BJ (cell line): ENCODE measurements at places on chromosomes 3 and 15.

GRCh38 chr15:74960995-74961588 is 4.5 kb upstream of the RPP25 start:
- no peak for DNase-seq

DNA sequence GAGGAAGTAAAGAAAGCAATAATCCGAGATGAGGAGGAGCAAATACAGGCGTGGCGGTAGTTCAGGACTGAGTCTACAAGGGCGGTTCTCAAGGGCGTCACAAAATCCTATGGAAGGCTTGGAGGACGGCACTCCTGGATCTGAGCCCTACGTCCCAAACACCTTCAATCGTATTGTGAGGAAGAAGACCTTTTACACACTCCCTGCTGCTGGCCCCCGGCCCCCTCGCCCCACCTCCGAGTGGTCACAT is 747 bp downstream of the PLD1 start:
- no peak for DNase-seq

DNA sequence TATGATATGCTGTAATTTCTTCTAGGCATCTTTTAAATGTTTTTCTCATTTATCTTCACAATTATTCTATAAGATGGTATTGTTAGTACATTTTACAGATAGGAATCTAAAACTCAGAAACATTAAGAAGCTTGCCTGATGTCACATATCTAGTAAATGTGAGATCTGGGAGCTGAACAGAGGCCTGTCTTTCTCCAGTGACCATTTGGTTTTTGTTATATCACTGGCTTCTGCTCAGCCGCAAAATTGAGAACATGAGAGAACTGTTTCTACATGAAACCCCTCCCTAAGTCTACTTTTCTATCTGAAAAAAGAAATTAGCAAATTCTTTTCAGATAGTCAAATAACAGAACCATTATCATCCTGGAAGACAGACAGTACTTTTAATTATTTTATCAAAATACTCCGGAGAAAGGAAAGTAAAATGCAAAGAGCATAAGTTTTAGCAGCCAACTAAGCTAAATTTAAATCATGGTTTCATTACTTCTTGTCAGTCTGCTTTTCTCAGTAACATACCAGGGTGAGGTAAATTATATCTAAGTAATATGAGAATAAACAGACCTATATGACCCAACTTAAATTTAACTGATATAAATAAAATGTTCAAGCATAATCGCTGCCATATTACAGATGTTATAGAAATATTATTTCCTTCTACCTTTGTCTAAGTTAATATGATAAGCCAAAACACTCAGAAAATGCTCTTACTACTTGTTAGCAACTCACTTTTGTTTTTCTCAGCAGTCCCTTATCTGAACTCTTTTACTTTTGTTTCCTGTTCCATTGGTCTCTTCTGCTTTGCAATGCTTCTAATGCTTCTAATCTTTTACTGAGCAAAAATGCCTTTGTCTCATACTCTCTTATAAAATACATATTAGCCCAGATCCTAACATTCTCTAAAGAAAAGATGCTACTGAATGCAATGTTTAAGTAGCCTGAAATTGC is 68.0 kb upstream of the MBNL1 start:
- DNase-seq: no peak

DNA sequence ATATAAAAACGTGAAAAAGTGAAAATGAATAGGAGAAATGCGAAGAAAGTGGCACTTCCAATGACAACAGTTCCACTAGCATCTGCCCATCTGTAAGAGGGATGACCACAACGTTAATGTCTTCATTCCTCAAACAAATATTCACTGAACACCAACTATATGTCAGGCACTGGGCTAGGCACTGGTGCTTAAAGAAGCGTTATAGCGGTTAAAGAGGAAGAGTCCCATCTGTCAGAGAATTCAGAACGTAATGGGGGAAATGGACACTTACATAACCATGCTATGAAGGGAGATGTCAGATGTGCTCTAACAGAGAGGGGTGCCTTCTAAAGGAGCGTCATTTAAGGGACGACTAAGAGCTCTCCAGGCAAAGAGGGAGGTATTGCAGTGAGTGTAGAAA is 8.2 kb downstream of the RUBCN start:
- DNase-seq: no peak

- no peak for DNase-seq
Observed at GRCh38 chr3:58996730-58997129, 53.1 kb downstream of the CFAP20DC start.

- DNase-seq: no peak
Observed at GRCh38 chr3:104892044-104892443, 474.7 kb upstream of the ALCAM start.

GRCh38 chr15:47246317-47246716 is 471.0 kb upstream of the SEMA6D start:
- no peak for DNase-seq

DNA sequence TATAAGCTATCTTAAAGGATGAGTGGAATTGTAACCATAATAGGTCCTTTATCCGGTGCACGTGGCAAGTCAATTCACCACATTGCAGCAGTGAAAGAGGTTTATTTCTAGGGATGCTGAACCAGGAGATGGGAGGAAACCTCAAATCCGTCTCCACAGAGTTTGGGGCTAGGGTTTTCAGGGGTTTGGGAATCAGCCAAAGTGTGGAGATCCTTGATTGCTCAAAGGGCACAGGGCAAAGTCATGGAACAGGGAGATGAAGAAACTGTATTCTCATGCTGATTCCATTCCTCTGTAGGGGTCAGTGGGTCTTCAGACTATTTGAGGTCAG is 7.2 kb upstream of the RAF1 start:
- DNase-seq: no peak

DNA sequence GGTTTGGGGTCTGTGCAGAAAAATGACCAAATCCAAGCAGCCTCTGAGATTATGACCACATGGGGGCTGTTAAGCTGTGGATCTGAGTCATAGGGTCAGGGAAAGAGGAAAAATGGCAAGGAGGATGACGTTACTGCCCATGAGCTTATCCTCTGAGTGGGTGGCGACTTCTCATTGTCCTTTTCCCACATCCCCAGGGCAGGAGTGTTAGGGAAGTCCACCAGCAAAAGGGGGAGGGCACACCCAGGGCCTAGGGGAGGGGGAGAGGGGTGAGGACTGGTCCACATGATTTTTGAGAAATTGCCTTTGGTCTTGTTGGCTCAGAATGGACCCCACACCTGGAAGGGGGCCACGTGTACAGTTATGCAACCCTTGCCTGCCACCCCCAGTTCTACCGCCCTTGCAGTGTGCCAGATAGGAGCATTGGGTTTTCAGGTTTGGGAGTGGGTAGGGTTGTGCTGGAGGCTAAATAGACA is 2.6 kb downstream of the CD276 start:
- DNase-seq: no peak

DNA sequence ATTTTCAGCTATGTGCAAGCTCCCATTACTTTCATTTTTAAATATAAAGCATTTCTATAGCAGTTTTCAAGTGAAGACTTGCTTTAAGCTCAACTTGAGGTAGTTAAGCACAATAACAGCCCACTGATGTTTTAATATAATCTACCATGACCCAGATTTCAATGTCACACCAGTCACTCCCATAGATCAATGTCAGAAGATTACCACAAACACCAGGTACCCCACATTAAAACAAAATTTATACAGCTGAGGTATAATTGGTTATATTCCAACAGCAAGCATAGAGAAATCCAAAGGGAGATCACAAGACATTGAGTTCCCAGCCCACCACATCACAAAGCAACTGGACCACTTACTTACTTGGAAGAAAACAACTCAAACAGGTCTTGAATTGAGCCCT is 22.8 kb downstream of the GTPBP8 start:
- DNase-seq: no peak

- no peak for DNase-seq
Observed at GRCh38 chr3:146249921-146250320, 984 bp downstream of the PLSCR4 start.

DNA sequence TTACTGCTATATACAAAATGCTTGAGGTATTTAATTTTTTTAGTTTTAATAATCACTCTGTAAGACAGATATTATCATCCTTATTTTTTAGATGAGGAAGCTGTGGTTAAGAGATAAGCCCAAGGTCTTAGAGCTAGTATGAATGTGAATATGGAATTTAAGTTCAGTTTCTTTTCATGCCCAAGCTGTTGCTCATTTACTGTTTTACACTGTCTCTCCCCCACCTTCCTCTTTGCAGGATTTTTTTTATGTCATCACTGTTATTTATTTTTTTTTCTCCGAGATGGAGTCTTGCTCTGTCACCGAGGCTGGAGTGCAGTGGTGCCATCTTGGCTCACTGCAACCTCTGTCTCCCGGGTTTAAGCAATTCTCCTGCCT is 22.5 kb downstream of the MAP2K5 start:
- DNase-seq: no peak

DNA sequence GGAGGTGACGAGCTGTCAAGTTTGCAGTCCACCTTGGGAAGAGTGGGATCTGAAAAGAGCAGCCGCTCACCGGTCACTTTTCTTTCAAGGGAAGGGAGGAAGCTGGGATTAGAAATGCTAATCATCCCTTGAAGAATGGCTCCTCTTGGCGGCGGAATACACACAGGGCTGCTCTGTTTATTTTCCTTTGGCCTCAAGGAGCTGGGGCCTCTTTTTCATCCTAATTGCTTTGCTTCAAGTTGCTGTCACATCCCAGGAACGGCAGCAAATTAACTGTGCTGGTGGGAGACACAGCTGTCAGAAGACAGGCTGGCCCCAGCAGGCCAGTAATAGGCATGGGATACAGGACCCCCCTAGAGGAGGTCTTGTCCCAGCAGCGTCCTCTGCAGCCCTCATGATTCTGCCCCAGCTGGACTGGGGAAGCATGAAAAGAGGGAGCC is 6.7 kb downstream of the KBTBD13 start:
- DNase-seq: no peak
